Stimulated activated CD8-positive, alpha-beta memory T cell treated with anti-CD3 and anti-CD28 coated beads, Interleukin-4, amount 100 ng/mL, for 4 hours (primary cell): ENCODE measurements at places on chromosomes 1 and 21.

DNA sequence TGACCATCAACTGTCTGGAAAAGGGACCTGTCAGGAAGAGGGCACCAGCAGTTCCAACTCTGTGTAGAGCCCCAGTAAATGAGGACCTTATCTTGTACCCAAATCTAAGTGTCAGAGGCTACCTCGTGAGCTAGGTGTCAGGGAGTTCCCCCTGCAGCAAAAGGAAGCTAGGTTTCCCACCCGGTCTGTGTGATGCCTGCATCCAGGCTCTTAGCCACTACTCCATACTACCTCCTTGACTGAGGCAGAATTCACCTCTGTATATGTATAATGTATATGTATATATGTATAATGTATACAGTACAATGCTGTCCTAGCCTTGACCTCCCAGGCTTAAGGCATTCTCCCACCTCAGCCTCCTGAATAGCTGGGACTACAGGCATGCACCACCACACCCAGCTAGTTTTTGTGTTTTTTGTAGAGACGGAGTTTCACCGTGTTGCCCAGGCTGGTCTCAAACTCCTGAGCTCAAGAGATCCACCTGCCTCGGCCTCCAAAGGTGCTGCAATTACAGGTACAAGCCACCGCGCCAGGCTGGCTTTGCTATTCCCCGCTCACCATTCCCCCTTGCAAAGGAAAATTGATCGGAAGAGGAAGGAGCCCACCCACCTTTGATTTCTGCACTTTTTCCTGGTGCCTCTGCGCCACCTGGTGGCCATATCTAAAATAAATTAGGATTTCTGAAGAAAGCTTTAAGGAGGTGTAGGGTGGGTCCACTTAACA, 15.7 kb upstream of the LUZP1 start:
- no peak for DNase-seq

GRCh38 chr21:41048623-41049022, 119.3 kb upstream of the BACE2 start:
- DNase-seq = no peak

GRCh38 chr1:165898837-165899236, 71.4 kb downstream of the UCK2 start:
- no peak for DNase-seq

GRCh38 chr1:46041551-46041950, 90.9 kb downstream of the PIK3R3 start:
- no peak for DNase-seq

GRCh38 chr1:15406614-15407559, 2.8 kb upstream of the EFHD2 start:
- no peak for DNase-seq
